ENCODE measurements at places on chromosomes 6 and 20. TPM values are rescaled to one million over a fixed set of nuclear protein-coding genes. Genes with fewer than 3 reads are reported as not detected.

DNA sequence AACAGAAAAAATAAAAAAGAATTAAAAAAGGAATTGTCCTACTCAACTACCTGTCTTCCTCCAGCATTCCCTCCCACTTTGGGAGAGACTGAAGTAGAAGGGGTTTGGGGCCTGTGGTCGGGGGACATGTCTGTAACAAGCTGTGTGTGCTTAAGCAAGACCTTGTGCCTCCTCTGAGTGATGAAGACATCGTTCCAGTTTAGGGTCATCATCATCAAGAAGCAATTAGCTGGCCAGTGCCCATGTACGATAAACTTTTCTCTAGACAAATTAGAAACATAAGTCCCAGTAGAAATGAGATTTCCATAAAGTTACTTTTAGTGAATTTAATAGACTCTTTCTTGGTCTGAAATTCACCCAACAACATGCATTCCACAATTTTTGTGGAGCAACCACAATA lies 272.9 kb downstream of the ZNF217 start:
- no peak for DNase-seq

- DNase-seq = no peak
These were observed 177.7 kb downstream of the MRPL14 start for GRCh38 chr6:43949551-43949991.

GRCh38 chr20:34736106-34736735 lies 32.1 kb downstream of the TP53INP2 start:
- DNase-seq = no peak

- no peak for DNase-seq
These were observed 24.1 kb upstream of the GCLC start for GRCh38 chr6:53568776-53569616.

- no peak for DNase-seq
These were observed 152.0 kb downstream of the ANKRD60 start for GRCh38 chr20:58076405-58076804.

TREML2 gene
- total RNA-seq = 7.1 TPM

TREM2 gene
- total RNA-seq = not detected

ZNF343 gene
- 9.9 TPM for total RNA-seq

Data from activated CD4-positive, alpha-beta T cell treated with anti-CD3 and anti-CD28 coated beads for 36 hours (primary cell).